ENCODE measurements at places on chromosomes 12 and 14.

GRCh38 chr14:94689218-94689984 is 77.2 kb downstream of the SERPINA3 start:
- DNase-seq: peak; percentile 72

- DNase-seq: no peak
These were observed 580.2 kb downstream of the ETNK1 start for GRCh38 chr12:23204933-23205778.

DNA sequence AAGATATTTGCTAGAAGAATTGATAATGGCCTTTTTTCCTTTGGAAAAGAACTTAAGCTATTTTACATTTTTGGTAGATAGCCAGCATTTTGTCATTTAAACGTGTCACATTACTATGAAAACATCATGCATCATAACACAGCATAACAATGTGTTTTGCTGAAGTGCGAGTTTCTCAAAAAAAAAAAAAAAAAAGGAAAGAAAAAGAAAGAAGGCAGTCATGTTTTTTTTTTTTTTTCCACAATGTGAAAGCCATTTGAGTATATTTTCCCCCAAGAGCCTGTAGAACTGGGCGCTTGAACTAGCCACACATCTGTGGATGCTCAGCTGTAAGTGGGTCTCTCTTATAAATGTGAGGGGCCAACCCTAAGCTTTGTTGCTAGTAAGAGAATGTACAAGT is 300.1 kb downstream of the AKAP6 start:
- no peak for DNase-seq

- DNase-seq: no peak
These were observed 927.5 kb downstream of the SLC6A15 start for GRCh38 chr12:83985084-83985483.

GRCh38 chr14:81122326-81122725 is 98.4 kb downstream of the GTF2A1 start:
- no peak for DNase-seq

DNA sequence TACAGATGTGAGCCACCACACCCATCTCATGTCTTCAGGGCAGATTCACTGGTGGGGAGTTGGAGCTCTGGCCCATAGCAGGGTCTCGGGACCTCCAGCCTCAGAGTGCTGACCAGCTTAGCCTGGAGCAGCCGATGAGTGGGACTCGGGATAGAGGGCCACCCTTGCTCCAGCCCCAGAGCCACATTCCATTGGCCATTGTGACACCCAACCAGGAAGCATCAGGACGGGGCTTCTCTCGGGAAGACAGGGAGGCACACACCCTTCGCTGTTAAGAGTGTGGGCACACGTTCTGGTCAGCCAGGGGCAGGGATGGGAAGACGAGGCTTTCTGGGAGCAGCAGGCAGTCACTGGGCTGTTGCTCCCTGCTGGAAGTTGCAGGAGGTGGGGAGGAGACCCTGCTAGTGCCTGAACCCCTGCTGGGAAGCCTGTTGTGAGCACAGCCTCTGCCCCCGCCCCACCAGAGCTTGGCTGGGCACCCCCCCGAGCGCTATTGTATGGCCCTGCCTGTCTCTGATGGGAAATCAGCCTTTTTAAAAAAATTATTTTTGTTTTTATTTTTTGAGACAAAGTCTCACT is 1.6 kb downstream of the ADGRD1 start:
- no peak for DNase-seq

GRCh38 chr12:754851-755562 is 2.6 kb downstream of the WNK1 start:
- DNase-seq: no peak

GRCh38 chr14:22485178-22485577 is 103.8 kb downstream of the DAD1 start:
- DNase-seq: no peak

All from stimulated activated naive CD8-positive, alpha-beta T cell treated with anti-CD3 and anti-CD28 coated beads, Interleukin-15, Interleukin-2, amounts not matched to agents 100 U/mL and 50 U/mL, for 24 hours (primary cell).